Activated gamma-delta T cell treated with Interleukin-2 at 50 U/mL for 16 hours (primary cell): ENCODE measurements at places on chromosomes 6 and 20.

GRCh38 chr6:7976485-7977056 is 66.0 kb upstream of the TXNDC5 start:
- DNase-seq = no peak

GRCh38 chr6:70903665-70904452 is 53.0 kb downstream of the B3GAT2 start:
- DNase-seq = no peak

GRCh38 chr20:7695051-7695495 is 245.2 kb downstream of the HAO1 start:
- no peak for DNase-seq

DNA sequence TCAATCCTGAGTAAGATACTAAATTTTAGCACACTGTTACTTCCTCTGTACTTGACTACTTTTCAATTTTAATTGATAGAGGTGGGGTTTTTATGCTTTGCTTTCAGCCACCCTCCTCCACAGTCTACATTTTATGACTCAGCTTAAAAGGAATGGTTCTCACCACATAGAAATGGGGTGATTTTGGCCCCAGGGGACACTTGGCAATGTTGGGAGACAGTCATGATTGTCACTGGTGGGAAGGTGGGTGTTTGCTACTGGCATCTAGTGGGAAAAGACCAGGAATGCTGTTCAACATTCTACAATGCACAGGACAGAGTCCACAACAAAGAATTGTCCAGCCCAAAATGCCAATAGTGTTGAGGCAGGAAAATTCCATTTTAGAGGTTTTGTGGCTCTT is 71.3 kb downstream of the PCSK2 start:
- DNase-seq = no peak

DNA sequence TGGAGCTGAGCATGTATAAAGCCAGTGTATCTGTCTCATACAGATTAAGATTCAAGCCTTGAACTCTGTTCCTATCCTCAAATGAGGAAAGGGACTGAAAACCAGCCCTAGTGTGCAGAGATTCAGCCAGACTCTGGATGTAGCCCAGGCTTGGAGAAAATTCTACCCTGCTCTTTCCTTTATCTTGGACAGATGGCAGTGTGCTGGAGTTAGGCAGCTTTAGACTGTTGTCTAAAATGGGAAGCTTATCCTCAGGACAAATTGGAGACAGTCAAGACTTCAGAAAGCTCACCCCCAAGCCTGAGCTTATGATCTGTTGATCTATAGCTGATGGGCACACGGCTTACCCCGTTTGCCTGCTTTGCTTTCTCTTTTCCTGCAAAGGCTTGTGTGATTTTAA is 1057.6 kb downstream of the KIF16B start:
- DNase-seq = no peak

DNA sequence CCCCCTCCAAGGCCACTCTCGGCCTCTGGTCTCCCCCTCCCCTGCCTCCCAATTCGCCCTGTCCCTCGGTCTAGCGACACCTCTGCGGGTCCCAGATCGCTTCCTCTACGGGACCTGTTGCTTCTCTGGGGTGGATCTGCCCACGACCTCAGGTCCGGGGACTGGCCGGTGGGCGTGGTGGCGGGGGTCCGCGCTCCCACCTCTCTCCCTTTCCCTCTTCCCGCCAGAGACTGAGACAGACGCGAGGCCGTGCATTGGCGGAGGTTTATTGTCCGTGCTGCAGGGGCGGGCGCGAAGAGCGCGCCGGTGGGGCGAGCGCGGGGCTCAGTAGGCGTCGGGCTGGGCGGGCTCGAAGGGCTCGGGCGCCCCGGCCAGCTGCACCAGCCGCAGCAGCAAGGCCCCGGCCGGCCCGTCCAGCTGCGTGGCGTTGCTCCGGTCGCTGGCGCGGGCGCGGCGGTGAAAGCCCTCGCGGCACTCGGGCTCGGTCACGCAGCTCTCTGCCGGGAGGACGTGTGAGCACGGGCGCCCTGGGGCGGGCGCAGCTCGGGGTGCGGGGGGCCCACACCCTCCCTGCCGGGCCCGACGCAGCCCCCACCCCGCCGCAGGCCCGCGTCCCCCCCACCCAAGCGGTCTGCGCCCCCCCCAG is 2.1 kb downstream of the AVP start:
- DNase-seq = no peak
